ENCODE measurements at places on chromosomes 4 and X. TPM values are rescaled to one million over a fixed set of nuclear protein-coding genes. Genes with fewer than 3 reads are reported as not detected.

DNA sequence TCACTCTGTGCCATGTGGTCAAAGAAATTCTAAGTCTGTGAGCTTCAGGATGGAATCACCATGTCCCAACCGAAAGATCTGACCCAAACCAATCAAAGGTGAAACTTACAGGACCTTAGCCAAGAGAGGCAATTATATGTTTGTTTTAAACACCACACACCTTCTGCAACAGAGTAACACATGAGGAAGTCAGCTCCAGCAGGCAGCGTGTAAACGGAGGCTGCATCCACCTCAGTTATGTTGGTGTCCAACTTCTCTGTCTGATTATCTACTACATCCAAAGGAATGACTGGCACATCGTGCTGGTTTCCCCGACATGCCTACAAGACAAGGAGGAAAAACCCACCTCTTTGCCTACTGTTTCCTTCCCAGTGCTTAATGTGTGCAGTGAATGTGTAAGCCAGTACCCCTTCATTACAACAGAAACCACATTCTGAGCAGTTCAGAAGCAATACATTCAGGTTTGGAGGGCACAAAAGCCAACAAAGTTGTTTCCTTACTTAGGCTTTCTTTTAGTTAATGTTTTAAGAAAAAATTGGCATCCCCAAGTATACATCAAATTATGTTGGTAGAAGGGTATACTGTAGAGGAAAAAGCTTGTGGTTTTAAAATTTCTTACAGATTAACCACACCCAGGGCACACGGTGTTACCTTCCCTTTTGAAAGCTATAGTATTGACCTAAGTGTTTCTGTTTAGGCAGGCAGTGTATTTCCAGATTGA lies 12.4 kb downstream of the CASP6 start:
- DNase-seq, result no peak

DNA sequence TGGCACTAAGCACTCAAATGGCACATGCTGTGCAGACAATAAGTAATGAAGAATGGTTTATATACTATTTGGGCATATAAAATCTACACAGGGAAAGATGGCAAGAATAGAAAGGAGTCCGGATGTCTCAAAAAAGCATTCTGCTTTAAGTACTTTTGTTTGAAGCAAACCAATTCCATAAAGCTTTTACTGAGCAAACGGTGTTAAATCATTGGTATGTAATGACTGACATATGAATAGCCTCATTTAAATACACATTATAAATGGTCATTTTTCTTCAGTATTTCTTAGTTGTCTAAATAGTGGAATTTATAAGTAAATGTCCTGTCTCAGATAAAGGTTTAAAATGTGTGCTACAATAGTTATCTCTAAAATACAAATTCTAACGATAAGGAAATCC lies 6.0 kb downstream of the FBXO8 start:
- no peak for DNase-seq

DNA sequence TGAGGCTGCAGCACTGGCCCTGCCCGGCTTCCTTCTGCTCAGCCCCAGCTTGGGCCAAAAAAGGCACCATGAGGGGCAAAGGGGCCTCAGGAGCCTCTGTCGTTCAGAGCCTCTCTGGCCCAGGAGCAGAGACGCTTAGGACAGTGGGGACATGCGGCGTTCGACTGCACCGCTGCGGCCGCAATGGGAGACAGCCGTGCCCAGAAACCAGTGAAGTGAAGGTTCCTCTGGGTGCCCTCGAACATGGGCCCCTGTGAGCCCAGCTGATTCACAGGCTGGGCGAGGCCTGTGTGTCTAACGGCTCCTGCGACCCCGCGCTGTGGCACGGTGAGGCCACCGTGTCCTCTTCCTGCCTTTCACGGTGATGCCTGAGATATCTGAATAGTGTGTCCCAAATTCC lies 235.0 kb downstream of the AFAP1 start:
- DNase-seq, result no peak

DNA sequence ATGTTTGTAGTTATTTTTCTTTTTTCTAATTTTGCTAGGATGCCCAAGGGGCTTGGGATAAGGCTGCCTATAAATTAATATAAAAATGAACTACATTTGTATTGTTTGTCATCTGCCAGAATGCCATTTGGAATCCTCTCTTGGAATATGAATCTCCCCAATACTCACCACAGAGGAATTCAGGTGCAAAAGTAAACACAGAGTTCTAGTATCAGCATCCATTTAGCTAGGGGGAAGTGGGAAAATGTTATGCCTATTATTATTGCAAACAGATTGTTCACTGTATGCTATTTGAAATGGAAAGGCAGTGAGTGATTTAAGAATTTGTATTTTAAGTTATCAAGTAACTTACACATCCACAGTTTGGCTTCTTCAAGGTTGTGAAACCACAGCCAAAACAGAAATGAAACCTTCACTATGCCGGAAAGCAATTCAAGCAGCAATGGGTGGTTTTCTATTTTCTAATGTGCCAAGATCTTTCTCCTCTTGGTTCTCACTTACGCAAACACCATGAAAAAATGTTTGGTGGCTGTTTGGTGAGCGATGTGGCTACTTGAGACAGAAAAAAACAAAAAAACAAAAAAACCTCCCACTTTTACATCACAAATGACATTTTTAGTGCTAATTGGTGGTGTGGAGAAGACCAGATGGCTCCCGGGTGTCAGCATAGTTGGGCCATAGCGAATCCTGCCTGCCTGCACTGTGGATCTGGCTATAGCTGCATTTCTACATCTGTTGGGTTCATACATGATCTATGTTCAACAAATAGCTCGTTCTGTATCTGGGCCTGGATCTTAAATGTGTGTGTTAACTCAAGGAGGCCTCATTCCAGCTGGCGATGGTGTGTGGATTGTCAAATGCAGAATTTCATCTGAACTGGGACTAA lies 200.8 kb upstream of the GIMD1 start:
- no peak for DNase-seq

- no peak for DNase-seq
These were observed 5.1 kb downstream of the P2RY4 start for GRCh38 chrX:70254909-70255308.

DNA sequence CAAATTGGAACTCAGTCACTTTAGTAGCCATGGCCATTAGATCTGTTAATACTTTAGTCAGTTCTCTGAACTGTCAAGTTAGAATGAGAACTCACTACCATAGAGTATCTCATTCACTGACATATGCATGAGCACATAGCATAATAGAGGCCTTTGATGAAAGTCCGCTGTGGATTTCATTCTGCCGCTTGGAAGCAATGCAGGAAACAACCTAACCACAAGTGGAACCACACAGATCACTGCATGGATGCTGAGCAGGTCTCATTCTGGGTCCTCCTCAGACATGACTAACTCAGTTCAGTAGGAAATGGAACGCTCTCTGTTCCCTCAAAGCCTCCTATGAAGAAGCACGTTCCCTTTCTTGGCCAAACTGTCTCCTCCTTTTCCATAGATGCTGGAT lies 1624.8 kb upstream of the TENM3 start:
- DNase-seq, result no peak

GRCh38 chr4:22801391-22801790 lies 108.7 kb downstream of the GBA3 start:
- no peak for DNase-seq

DNA sequence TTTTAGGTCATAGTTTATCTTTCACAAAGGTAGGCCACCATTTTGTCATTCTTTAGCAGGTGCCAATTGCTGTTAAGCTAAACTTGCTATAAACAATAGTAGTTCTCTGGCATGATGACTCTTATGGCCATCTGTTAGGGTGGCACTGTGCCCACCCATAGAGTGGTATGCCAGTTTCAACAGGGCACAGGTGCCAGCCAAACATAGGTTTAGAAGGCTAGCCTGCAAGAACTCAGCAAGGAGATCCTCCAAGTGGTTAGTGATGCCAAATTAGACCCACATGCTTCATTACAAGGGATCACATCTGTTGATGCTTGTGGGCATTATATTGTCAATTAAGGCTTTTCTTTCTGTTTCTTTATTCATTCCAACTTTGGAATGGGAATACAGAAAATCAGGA lies 204.5 kb downstream of the FMR1NB start:
- no peak for DNase-seq

GRCh38 chr4:184648313-184649025 lies 778 bp downstream of the CASP3 start:
- DNase-seq, result peak; percentile 82

GRCh38 chr4:125985856-125986255 lies 671.1 kb downstream of the FAT4 start:
- DNase-seq, result no peak

DNA sequence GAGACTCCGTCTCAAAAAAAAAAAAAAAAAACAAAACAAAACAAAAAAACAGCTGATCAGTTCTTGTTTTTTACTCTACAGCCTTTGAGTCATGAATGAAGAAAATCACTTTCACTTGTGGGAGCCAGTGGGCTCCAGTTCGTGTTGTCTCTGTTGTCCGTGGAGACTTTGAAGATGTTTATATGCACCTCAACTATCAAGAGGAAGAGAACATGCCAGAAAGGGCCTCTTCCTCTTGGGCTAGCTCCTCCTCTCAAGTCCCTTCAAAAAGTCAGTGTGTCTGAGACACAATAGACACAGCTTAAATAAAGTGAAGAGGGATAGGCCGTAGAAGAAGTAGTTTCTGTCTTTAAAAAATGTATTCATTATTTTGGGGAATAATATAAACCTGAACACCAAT lies 182.7 kb downstream of the KDR start:
- no peak for DNase-seq

GRCh38 chr4:170007113-170007512 lies 19.1 kb downstream of the MFAP3L start:
- no peak for DNase-seq

DNA sequence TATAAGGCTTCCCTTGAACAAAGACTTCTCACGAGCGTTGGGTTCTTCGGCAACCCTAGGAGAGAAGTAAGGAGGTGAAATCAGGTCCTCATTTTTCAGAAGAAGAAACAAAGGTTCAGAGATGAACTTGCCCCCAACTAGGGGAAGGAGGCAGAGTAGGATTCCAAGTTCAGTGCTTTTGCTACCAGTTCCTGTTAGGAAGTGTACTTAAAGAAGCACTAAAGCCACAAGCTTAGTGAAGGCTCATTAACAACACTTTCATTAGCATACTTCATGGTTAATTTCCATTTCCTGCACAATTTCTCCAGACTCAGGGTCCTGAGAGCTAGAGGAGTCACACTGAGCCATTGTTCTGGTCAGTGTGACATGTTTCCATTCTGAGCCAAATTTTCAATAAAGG lies 52.1 kb downstream of the VSIG4 start:
- no peak for DNase-seq

- DNase-seq, result no peak
These were observed 9.1 kb upstream of the CFP start for GRCh38 chrX:47638816-47639215.

GRCh38 chrX:28888416-28888815 lies 301.2 kb downstream of the IL1RAPL1 start:
- DNase-seq, result no peak

DNA sequence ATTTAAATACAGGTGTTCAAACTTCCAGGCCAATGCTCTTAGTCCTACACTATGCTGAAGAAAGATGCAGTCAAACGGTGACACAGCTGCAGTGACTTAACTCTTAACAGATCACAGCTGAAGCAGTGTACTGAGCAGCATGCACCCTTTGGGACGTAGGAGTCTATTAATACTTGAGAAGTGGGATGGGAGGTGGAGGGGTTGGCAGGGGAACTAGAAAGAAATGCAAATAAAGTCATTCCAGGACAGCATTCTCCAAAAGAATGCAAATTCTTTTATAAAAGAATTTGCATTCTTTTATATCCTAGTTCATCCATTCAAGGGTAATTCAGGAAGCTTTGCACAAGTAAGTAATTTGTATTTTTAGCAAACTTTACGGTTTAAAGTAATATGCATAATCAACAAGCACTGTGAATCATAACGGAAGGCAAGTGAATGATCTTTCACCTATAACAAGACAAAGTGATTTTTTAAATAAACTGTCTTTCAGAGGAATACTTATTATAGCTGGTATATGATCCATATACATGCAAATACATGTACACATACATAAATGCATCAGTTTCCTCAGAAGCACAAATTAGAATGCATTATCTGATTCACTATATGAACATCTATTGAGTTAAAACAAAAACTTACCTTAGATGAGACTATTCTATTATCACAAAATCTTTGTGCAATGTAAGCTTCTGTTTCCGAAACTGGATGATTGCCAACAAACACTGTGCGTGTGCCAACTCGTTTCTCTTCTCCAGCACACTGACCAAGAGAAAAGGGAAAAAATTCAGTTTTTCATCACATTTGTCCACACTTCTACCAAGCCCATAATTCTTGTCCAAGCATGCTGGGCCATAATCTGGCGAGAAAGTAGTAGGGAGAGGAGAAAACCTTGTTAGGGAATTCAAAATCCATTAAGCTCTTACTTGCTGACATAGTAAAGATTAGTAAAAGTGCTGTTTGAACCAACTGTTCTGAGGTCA lies 106.5 kb downstream of the ATP11C start:
- no peak for DNase-seq

DNA sequence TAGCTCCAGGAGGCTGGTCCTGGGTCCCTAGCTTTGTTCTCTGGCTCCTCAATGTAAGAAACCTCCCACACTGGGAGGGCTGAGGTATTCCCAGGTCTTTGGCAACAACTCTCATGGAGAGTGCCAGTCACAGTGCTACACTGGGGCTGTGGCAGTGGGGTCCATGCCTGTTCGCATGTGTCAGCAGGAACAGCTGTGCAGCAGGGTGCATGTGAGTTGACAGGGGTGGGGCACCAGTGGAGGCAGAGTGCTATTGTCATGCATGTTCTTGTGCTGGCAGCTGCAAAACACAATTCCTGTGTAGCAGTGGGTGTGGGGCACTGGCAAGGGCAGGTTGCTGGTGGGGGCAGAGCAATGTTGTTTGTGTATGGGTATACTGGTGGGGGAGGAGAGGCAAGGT lies 246.0 kb downstream of the CXXC4 start:
- no peak for DNase-seq

- no peak for DNase-seq
These were observed 122.8 kb downstream of the SLC10A7 start for GRCh38 chr4:146398896-146399445.

- no peak for DNase-seq
These were observed 329.4 kb upstream of the PPARGC1A start for GRCh38 chr4:24219209-24219608.

SHROOM2 gene
- 6.2 TPM for total RNA-seq

ETNPPL gene
- 8.3 TPM for total RNA-seq

NSD2 gene
- 51.4 TPM for total RNA-seq

CACNA1F gene
- total RNA-seq, result 0.22 TPM

EREG gene
- 0.22 TPM for total RNA-seq

NDNF gene
- total RNA-seq, result 11.8 TPM

GALNTL6 gene
- total RNA-seq, result 0.22 TPM

NALF2 gene
- total RNA-seq, result not detected

MTTP gene
- total RNA-seq, result 0.49 TPM

TCEAL2 gene
- 6.2 TPM for total RNA-seq
